Stimulated activated CD4-positive, alpha-beta T cell treated with anti-CD3 and anti-CD28 coated beads, Interleukin-15, amount 100 ng/mL, for 24 hours (primary cell): ENCODE measurements at places on chromosomes 5 and 9.

- DNase-seq: no peak
These were observed 1258.6 kb downstream of the CDH12 start for GRCh38 chr5:21594566-21594965.

DNA sequence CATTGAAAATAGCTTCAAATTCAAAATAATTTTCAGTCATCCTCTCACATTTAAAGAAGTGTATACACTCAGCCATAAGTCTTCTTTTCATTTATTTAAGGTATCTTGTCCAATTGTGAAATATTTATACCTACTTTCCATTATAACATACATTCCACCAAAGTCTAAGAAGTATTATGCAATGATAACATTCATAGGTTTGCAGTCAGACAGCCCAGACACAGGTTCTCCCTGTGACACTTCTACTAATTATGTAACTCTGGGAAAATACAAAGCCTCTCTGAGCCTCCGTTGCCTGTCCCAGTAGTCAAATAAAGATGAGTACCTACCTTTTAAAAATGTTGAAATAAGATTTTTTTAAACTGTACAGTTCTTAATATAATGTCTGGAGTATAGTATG is 320.9 kb upstream of the RPS23 start:
- no peak for DNase-seq

GRCh38 chr5:7088849-7089248 is 307.1 kb upstream of the ADCY2 start:
- DNase-seq: no peak

DNA sequence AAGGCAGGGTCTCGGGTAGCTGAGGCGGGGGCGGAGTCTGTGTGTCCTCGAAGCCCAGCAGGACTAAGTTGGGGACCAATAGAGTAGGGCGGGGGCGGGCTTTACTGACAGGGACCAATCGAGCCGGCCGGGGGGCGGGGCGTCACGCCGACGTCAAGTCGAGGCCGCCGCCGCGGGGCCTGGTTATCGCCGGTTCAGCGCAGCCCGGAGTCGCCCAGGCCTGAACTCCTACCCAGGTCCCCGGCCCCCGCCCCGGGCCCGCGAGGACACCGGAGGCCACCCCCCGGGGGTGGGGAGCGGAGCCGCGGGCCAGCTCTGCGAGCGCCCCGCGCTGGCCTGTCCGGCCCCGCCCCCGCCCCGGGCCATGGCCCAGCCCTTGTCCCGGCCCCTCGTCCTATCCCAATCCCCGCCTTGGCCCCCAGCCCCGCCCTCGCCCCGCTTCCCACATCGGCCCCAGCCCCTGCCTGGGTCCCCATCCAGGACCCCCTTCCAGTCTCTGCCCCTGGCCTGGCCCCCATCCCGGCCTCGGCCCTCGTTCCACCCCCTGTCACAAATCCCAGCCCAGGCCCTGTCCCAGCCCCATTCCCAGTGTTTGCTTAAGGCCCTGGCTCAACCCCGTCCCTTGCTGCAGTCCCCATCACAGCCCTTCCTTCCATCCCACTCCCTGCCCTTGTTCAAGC is at the start of gene TMEM8B:
Gene TMEM8B (plus strand): TSS at position 145 of the 680 bp plus-strand sequence. CDS start 220 bp downstream, at position 365.
- DNase-seq: peak; percentile 99

DNA sequence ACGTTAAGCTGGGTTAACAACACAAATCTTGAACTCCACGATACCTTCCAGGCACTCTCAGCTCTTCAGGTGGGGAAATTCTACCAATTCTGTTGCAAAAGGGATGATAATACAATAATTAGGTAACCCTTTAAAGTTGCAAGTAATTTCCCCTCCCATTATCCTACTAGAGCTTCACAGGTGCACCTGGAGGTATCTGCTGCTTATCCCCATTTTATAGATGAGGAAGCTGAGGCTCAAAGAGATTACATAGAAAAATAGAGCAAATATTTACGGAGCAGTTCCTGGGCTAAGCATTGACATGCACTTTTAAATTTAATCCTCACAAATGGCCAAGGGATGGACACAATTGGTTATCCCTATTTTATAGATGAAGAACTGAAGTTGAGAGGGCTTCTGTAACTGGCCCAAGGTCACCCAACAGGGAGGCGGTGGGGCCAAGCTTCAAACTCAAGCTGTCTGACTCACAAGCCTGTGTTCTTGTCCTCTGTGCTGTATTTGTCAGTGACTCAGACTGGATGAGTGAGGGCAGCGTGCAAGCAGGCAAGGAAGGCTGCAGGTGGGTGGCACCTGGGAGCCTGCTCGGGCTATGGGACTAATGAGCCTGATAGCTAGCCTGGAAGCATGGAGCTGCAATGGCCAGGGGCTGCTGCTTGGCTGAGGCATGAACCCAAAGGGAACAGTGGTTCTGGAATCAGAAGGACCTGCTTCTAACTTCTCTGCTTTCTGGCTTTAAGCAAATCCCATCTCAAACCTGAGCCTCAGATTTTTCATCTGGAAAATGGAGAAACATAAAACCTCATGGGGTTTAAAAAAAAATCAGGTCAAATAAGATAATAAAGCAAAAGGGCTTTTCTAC is 105.5 kb downstream of the PDE6A start:
- no peak for DNase-seq

DNA sequence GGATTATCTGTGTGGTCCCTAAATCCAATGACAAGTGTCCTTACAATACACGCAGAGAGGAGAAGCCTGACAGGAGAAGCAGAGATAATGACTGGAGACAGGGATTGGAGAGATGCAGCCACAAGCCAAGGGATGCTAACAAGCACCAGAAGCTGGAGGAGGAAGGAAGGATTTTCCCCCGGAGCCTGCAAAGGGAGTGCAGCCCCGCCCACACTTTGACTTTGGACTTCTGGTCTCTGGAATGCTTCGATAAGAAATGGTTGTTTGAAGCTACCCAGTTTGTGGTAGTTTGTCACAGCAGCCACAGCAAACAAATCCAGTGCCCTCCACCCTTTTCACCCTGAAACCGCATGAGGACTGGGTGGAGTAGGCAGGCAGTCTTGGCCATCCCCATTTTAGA is 77.2 kb upstream of the BOD1 start:
- DNase-seq: no peak

DNA sequence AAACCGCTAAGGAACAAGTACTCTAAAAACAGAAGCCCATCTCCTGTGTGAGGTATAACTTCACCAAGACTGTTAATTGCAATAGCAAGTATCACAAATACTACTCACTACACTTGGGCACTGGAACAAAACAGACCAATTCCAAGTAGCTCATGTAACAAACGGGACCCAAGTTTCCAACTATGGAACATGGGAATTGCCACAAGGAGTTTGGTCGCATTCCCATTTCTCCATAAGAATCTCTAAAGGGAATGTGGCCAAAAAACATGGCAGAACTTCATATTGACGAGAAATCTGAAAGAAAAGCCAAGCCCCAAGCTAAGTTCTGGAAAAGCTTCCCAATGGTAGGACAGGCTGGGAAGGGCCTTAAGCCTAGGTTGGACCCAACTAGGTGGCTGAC is 162.5 kb downstream of the MAPKAP1 start:
- DNase-seq: no peak

DNA sequence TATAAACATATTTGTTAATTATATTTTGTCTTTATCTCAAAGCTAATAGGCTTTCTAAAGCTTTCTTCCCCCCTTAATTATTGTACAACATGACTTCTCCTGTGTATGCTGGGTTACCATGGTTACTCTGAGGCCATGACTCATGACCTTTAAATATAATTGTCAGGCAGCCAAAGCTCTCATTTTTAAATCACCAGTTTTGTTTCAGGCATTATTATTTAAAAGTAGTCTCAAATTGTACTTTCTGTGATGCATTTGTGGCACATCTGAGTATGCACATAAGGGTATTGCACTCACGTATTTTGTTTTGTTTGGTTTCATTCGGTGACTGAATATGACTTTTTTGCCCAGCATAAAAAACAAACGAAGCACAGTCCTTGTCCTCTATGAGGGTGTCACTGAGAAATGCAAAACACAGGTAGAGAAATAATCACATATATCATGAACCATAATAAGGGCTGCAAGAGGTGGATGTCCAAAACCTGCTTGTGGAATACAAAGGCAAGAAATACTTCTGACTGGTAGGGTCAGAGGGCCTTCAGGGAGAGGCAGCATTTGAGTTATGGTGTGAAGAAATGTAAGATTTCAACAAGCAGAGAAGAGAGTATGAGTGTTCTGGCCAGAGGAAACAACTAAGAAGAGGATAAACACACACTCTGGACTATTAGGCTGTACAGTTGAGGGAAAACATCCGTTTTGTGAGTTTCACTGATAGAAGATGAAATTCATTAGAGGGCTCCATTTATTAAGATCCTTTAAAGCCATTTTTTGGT is 2.1 kb downstream of the CCDC192 start:
- no peak for DNase-seq

DNA sequence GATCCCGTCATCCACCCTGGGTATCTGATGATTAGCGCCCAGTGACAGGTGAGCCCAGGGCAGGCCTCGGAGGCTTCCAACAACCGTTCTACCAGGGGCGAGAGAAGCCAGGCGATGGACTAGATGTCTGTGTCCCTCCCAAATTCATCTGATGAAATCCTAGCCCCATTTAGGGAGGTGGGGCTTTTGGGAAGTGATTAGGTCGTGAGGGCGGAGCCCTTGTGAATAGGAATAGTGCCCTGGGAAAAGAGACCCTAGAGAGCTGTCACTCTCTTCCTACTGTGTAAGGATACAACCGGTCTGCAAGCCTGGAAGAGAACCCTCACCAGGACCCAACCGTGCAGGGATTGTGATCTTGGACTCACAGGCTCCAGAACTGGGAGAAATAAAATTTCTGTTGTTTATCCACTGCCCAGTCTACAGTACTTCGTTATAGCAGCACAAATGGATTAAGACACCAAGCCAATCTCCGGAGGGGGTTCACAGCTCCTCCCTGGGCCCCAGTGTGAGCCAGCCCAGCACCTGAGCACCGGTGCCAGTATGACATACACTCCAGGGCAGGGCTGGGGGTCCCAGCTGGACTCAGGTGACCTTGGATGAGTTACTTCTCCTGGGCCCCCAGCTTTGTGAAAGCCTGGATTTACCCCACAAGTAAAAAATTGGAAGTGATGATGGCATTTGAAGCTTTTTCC is 162.2 kb downstream of the DAB2IP start:
- no peak for DNase-seq

DNA sequence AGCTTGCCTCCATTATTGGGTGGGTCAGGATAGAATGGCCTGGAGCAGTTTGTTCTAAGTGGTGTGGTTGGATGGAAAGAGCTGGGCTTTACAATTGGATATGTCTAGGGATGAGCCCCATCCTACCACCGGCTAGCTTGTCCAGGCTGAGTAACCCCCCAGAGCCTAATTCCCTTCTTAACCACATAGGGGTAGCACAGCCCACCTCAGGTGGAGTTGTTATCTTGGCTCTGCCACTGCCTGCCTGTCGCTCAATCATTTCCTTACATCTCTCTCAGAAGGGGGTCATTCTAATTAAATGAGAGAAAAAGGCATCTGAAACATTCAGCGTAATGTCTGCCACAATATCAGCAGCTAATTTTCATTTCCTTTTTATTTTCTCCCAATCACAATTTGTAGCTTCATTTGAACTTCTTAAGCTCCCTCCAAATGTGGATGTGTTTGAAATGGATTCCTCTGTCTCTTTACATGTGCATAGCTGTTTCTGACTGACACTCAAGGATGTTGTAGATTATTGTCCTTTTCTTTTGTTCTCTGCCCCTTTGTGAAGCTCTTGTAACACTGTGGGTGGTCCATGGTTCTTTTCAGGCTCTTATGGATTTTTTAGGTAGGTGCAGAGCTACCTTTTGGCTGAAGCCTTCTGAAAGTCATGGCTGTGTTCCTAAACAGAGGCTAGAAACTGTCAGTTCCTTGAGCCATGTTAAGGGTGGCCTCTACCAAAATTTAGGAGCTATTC is 383.1 kb upstream of the KLF4 start:
- DNase-seq: no peak

DNA sequence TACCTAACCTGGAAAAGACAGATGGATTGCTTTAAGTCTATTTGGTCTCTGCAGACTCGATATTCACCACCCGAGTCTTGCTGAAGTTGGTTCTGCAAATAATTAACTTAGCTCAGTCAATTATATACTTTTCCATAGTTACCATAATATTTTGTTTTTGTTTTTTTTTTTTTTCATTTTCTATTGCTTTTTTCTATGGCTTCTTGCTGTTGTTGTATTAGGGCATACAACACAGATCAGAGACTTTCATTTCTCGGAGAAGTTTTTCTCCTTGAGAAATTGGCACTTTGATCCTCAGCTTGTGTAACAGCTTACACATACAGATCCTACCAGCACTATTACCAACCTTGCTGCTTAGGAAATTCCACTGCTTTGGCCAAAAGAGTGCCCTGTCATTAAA is 88.0 kb downstream of the GPR21 start:
- no peak for DNase-seq

GRCh38 chr5:72397836-72398235 is 77.7 kb downstream of the PTCD2 start:
- DNase-seq: no peak

- DNase-seq: no peak
These were observed 119.2 kb downstream of the SMARCA2 start for GRCh38 chr9:2134391-2134790.

DNA sequence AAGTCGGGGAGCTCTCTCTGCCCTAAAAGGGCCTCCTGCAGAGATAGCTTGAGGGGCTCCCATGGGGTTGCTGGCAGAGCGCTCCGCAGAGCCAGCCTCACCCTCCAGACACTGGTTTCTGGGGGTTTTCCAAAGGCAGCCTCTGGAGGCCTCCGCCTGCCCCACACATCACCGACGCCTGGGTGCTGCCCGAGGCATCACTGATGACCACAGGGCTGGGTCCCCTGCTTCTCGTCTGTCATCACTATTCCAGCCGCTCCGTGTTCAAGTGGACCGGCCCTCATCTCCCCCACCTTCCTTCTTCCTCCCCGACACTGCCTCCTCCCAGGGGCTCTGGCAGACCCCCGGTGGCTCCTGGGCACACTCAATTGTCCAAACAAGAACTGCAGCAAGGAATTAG is 64.1 kb upstream of the IRX4 start:
- no peak for DNase-seq

- no peak for DNase-seq
These were observed 22.2 kb upstream of the GLDC start for GRCh38 chr9:6667633-6668280.

GRCh38 chr9:92035146-92035545 is 80.1 kb downstream of the SPTLC1 start:
- DNase-seq: no peak

DNA sequence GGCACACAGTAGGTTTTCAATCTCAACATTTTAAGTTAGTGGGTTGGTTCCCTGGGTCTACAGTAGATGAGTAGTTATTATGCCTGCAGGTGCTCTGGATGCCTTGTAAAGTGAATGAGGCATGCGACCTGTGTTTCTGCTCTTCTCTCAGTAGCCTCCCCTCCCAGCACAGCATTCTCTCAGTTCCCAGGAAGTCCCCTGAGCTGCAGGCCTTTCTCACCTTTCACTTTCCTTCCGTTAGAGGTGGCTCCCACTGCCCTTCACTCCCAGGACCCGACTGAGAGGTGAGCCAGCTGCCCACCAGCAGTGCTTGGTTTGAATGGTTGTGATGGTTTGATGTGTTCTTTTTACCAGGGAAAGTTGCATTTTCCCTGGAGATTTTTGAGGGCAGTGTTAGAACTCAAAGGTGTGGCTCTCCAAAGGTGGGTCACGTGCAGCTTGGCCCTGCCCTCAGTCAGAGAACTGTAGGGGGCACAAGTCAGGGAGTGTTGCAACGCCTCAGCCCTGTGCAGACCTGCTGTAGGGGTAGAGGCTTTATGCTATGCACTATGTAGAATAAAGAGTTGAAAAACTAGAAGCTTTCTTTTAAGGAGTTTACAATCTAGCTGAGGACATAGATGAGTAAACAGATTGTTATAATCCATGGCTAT is 173.8 kb downstream of the NTRK2 start:
- DNase-seq: no peak

GRCh38 chr5:9173281-9174048 is 372.4 kb downstream of the SEMA5A start:
- DNase-seq: no peak

GRCh38 chr5:9512457-9512856 is 33.4 kb downstream of the SEMA5A start:
- DNase-seq: no peak
